ENCODE measurements at places on chromosomes 2 and 18.

DNA sequence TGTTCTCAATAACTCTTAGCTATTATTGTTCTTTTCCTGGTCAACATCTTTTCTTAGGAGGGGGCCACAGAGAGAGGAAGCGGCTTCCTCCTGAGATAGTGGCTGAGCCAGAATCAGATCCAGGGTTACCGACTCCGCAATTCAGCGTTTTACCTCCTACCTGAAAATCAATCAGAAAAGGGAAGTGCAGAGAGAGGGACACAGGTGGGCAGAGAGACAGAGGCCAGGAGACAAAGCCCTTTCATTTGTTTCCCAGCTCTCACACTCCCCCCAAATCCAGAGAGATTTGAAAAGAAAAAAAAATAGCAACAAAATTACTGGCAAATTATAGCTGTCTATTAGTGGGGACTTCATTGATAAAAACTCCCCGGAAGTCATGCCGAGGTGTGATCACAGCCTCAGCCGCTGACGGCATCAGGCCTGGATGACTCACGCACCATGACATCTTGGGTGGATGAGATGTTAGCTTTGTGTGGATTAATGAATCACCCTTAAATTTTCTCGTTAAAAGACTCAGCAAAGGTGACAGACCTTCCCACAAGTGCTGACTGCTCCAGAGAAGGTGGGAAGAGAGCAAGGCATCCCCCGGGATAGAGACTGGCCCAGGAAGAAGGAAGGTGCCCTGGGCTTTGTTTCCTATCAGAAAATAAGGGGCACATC, 120.7 kb downstream of the LOXHD1 start:
- no peak for DNase-seq

DNA sequence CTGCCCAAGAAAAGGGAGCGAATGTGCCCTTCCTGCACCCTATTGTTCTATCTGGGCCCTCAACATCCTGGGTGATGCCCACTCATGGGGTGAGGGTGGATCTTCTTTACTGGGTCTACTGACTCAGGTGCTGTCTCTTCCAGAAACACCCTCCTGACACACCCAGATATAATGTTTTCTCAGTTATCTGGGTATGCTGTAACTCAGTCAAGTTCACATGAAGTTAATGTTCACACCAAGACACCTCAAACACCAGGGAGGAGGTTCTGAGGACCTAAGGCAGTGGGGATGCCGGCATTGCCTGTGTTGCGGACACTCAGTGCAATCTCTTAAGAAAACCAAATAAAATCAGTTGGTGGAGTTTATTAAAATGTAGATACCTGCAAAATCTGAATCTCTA, 500.9 kb downstream of the BCL11A start:
- DNase-seq: no peak

DNA sequence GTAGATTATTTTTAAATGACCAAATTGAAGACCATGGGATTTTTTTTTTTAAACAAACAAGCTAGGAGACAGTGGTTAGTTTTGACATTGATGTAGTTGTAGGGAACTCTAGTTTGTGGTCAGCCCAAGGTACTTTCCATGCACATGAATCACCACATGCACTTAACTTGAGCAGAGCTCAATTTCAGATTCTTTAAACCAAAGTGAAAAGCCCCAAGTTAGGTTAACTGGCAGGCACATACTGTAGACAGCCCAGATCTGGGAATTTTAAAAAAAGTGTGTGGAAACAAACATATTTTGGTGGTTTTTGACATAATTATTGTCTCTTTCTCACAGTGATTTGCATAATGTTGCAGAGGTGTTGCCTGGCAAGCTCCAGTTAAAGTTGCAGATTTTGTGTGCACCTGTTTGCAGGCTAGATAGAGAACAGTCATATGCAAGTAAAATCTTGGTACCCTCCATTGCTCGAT, 88.4 kb downstream of the BCL2L11 start:
- DNase-seq: no peak

- no peak for DNase-seq
Measured at GRCh38 chr2:49226360-49226759, 72.0 kb upstream of the FSHR start.

DNA sequence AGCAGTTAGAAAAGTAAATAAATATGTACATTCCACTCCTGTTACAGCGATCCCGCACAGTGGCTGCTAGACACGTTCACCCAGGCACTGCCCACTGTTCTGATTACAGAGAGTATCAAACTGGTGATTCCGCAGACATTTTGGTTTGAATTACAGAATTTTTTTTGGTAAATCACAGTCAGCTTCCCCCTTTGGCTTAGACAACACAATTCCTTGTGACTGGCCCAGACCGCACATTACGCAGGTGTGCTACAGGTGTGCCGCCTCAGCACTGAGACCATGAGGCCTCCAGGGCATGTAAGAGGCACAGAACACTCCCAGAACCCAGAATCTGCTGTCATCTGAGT, 112.3 kb downstream of the PXDN start:
- DNase-seq: no peak

DNA sequence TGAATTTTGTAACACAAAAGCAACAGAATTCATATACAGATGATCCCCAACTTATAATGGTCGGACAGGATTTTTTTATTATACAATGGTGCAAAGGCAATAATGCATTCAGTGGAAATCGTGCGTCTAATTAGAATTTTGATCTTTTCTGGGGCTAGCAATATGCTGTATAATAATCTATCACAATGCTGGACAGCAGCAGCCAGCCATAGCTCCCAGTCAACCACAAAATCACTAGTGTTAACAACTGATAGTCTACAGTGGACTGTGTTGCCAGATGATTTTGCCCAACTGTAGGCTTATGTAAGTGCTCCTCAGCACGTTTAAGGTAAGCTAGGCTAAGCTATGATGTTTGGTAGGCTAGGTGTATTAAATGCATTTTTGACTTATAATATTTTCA, 399.0 kb upstream of the SLC39A10 start:
- no peak for DNase-seq

- no peak for DNase-seq
Measured at GRCh38 chr2:178844701-178845100, 37.5 kb upstream of the TTN start.

DNA sequence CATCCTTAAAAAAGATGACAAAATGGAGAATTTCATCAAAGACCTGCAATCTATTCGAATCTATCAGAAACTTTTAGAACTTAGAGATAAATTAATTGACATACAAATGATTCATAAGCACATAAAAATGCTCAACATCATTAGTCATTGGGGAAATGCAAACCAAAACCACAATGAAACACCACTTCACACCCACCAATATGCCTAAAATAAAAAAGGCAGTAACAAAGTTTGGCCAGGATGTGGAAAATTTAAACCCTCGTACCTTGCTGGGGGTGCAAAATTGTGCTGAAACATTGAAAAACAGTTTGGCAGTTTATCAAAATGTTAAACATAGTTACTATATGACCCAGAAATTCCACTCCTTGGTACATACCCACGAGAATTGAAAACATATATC, 11.5 kb upstream of the EIF2AK3 start:
- no peak for DNase-seq

- DNase-seq: no peak
Measured at GRCh38 chr18:2709316-2709715, 53.8 kb downstream of the SMCHD1 start.

- DNase-seq: no peak
Measured at GRCh38 chr2:8254791-8255447, 426.9 kb upstream of the ID2 start.

DNA sequence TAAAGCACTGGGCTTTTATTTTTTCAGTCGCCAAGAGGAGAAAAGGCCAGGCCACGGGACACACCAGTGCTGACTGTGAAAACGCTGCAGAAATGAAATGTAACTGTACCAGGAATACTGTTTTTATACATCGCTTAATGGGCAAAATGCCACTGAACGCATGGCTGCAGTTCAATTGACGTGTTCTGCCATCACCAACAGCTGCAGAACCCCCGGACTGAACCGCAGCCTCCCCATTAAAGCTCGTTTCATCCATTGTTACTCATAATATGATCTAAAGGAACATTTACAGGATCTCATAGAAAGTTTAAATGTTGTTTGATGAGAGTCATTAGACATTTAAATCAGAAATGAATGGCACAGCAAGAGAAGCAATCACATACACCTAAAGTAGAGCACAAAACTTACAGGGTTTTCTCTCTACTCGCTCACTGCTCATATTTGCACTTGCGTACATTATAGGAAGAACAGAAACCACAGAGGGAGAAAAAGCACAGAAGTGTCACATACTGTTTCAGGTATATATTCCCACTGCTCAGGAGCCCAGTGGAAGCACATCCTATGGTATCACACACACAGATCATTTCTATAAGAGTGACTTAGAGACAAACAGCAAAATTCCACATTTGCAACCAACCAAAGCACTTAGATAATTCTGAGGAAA, 35.3 kb downstream of the TCF4 start:
- DNase-seq: no peak

DNA sequence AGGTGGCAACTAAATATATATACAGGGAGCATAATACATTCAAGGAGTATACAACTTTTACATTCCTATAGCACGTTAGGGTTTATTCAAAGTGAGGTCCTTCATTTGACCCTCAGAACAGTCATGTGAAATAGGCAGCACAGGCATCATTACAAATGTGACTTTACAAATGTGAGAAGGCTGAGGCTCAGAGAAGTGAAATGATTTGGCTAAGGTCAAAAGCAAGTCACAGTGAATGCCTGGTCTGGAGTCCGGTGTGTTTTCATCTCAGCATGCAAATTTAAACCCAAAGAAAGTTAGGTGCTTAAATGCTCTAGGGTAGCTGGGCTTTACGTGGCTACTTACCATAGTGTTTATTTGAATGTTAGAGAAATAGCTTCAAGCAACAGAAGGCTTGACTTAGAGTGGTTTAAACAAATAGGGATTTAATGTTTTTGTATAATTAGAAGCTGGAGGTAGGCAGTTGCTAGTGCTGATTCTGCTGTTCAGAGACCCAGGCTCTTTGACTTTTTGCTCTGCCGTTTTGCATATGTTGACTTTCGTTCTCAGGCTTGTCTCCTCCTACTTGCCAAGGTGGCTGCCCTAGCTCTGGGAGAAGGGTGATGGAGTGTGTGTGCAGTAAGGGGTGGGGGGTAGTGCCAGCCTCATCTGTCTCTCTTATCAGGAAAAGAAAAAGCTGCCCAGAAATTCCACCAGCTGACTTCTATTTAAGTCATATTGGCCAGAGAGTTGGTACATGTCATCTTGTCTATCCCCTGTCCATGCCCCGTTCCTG, 89.2 kb downstream of the PLCL1 start:
- DNase-seq: no peak

GRCh38 chr2:85181844-85182456, 48.8 kb downstream of the TCF7L1 start:
- DNase-seq: no peak

- no peak for DNase-seq
Measured at GRCh38 chr2:100551303-100551702, 11.5 kb upstream of the PDCL3 start.

GRCh38 chr2:102251042-102251848, 60.1 kb upstream of the IL1RL1 start:
- no peak for DNase-seq

DNA sequence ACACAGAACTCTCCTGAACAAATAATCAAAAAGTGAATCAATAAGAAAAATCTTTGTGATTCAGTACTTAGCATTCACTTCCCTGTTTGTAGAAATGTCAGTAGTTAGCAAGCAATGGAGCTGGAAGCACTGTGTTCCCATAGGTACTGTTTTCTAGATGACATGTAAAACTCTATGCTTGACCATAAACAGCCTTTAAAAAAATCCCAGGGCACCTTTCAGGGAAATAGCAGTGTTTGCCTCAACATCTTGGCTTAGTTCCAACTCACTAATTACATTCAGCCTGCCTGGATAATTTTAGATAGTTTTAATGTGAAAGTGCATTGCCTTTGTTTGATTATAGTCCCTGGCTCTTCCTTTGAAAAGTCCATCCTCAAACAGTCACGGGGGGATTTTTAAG, 721.8 kb downstream of the ERBB4 start:
- DNase-seq: no peak

- DNase-seq: no peak
Measured at GRCh38 chr2:45441571-45441970, 169.5 kb downstream of the SRBD1 start.

DNA sequence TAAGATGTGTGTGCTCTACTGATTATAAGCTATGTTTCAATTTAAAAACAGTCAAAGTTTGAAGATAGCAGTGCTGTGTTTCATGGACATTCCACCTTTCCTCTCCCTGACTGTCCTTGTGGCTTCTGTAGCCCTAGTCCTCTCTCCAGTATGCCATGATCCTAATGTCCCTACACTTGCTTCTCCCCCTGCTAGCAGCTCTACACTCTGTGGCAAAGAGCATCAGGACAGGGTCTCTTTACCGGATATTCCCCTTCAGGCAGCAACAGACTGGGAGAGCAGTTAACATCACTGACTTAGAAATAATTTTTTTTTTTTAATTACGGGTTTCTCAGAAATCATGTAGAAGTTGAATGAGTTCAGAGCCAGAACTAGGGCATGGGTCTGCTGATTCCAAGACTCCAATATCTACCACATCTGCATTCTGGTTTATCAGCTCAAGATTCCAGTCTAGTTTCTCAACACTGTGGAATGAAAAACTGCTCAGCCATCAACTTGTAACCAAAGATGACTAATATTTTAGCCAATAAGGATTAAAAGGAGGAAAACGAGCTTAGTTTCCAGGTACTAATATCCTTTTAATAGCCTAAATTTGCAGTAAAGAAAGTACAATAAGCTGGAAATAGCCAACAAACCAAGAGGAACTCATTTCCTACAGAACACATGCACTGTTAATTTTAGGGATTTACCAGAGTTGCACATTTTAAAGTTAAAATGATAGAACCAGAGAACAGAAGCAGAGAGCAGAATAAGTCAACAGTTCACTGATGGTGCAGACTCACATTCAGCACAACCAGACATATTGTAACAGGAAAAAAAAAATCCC, 45.2 kb downstream of the TMEM131 start:
- DNase-seq: no peak

DNA sequence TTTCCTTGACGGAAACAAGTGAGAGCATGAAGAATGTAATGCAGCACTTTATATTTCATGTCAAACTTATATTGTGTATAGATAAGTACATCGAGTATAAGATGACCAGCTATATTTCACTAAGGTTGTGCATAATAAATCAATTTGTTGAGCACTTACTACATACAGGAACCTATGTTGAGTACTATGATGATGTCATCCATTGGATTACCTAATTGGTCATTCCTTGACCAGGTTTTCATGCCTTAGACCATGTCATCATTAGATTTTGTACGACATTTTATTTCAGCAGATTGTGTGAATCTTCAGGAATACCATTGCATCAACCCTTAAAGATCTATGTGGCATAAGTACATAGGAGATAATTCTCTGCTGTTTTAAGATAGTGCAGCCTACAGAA, 119.7 kb downstream of the CPS1 start:
- no peak for DNase-seq

DNA sequence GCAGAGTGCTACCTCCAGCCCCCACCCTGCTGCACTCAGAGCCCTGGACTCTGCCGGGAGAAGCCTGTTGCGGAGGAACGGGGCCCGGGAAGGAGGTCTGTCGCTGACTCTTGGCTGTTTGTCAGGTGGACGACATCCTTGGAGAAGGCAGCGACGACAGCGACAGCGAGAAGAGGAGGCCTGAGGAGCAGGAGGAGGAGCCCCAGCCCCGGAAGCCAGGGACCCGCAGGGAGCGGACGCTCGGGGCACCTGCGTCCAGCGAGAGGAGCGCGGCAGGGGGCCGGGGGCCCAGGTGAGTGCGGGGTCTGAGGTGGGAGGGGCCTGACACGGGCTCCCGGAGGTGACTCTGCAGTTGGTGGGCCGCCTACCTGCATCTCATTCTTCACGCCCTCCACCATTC, 56.6 kb downstream of the CTDP1 start:
- no peak for DNase-seq
